ENCODE measurements at places on chromosomes 13 and 19.

GRCh38 chr19:39811064-39811463 is 22.9 kb downstream of the DYRK1B start:
- no peak for DNase-seq

GRCh38 chr19:16205205-16206045 is 7.7 kb downstream of the AP1M1 start:
- DNase-seq = peak; percentile 2

GRCh38 chr19:6736169-6736916 is 1.0 kb downstream of the GPR108 start:
- DNase-seq = peak; percentile 85

DNA sequence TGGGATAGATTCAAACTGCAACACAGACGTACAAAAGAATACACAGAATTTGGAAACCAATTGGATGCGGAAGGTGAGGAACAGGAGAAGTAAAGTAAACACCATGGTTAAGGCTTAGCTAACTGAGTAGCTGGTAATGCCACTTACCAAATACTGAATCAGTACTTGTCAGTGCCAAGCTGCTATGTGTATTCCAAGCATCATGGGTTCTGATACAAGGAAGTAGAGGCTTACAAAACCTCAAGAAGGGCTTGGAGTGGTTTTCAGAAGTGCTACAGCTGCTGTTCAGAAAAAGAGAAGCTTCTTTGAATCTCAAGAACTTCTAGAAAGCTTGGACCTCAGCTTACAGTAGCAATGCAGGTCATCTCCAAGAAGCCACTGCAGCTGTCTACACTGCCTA is 35.9 kb upstream of the DCT start:
- no peak for DNase-seq

DNA sequence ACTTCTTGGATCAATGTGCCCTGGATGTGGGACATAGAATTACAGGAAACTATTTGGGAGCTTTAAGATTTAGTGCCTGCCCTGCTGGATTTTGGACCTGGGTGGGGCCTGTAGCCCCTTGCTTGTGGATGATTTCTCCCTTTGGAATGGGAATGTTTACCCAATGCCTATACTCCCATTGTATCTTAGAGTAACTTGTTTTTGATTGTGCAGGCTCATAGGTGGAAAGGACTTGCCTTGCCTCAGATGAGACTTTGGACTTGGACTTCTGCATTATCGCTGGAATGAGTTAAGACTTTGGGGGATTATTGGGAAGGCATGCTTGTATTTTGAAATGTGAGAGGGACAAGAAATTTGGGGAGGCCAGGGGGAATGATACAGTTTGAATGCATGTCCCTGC is 13.5 kb downstream of the SLC15A1 start:
- no peak for DNase-seq

- no peak for DNase-seq
These were observed 107.2 kb downstream of the RAB20 start for GRCh38 chr13:110454227-110454859.

DNA sequence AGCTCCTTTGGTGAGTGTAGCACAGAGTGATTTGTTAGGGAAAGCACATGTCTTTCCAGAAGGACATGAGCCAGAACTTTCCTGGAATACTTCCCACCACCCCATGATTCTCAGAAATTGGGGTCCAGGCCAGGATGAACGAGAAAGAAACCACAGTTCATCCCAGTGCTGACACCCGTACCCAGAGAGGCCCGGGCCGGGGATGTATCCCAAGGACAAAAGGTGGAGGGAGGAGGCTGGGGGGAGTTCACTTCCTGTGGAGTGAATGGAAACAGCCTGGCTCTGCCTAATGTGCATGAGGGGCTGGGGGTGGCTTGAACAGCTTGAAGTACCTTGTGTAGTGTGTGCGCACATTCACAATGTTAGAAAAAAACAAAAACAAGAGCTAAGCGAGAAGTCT is 47.5 kb downstream of the CDADC1 start:
- DNase-seq = no peak

- DNase-seq = no peak
These were observed 506.6 kb downstream of the PCDH9 start for GRCh38 chr13:66723576-66723975.

DNA sequence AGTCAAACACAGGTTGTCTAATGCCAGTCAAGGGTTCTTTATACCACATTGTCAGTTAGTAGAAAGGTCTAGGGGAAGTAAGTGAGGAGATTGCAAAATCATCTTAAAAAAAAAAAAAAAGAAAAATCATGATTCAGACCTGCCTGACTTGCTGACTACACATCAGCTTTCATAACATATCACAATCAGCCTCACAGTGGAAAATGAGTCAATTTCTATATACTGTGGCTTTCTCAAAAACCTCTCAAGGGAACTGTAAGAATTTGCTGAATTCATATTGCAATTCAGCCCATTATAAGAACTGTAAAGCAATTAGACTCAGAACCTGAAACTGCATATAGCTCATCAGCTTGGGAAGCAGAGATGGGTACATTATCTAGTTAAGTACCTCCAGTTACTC is 75.3 kb upstream of the GPC6 start:
- no peak for DNase-seq

DNA sequence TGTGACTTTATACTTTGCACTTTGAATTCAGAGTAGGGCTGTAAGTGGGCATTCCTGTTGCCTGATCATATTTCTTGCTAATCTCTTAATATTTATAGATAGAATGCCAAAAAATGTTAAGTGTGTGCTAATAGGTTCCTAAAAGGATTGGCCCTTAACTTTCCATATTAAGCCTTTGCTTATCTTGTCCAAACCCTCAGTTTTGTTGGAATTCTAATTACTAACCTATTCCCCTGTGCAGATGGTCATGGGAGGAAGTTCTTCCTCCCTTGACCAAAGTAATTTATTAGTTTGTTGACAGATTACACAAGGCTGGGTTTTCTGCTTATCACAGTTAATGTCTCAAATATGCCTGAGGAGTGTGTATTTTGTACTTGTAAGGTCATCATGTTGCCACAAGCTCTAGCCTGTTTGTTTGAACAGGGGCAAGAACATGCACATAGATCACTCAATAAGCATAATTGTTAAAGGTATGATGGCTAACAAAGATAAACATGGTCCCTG is 541.1 kb upstream of the SPRY2 start:
- DNase-seq = no peak

DNA sequence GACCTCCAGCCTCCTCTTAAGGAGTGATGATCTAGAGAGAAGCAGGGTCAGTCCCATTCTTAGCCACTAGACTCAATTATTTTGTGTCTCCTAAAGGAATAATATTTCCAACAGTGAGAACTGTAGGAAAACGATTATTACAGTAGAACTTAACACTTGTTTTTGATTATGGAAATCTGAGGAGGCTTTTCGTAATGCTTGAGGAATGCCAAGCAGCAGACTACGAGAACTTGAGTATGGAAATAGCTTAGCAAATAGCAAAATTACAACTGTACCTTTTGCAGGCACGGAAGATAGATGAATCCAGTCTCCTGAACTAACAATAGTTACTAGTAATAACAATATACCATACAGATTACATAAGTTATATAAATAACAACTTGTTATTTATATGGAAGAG is 12.2 kb downstream of the BRD4 start:
- DNase-seq = no peak

DNA sequence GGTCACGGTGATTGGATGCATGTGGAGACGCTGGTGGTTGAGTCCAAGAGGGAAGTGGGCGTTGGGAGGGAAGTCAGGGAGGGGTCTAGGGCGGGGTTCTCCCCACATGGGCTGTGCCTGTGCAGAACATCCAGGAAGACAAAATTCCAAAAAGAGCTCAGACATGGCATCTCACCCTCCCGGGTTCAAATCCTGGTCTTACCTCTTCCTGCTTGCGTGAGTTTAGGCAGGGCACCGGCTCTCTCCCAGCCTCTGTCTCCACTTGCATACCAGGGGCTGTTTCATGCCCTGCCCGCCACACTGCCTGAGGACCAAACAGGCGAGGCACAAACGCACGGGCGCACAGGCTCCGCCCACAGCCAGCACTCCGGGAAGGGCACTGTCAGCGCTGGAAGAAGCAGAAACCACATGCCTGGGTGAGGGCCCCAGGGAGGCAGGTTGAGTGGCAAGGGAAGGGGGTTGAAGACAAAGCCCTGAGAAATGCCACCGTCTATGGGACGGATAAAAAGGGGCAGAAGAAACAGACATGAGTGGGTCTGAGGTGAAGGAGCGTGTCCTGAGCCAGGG is 123.6 kb upstream of the SOX1 start:
- DNase-seq = no peak

DNA sequence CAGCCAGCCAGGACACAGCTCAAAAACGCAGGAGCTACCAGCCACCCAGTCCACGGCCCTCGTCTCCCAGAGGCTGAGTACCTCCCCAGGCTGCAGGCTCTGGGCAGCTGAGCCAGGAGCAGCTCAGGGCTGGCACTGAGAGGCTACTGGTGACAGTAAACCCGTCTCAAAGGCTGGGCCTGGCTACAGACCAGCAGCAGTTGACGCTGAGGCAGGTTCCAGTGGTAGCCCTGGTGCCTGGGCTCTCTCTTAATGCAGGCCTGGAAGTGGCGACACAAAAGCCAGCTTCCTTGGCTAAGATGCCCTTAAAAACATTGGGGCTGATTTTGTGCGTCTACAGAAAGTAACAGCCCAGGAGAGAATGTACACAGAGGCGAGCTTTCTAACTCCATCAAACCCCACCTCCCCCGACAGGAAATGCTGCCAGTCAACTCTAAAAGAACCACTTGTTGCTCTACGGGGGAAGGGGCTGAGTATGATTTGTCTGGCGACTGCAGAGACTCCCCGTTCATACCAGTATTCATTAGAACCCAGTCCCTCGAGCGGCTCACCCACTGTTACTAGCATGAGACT is 126.3 kb downstream of the STK24 start:
- no peak for DNase-seq

DNA sequence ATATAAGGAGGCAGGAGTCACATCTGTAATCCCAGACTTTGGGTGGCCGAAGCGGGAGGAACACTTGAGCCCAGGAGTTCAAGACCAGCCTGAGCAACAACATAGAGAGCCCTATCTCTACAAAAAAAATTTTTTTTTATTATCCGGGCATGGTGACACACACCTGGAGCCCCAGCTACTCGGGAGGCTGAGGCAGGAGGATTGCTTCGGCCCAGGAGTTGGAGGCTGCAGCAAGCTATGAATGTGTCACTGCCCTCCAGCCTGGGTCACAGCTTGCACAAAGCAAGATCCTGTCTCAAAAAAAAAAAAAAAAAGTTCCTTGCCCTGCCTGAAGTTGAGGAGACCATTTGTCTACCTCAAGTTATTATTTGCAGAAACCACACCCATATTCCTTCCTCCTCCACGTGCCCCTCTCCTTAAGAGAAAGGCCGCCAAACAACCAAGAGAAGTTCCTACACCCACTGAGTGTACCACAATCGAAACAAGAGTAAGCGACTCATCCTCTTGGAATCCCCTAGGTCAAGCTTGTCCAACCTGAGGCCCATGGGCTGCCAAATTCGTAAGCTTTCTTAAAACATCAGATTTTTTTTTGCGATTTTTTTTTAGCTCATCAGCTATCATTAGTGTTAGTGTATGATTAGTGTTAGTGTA is 2.2 kb downstream of the ABCC4 start:
- DNase-seq = no peak

- DNase-seq = no peak
These were observed 528.3 kb upstream of the ATXN8OS start for GRCh38 chr13:69579351-69579750.

DNA sequence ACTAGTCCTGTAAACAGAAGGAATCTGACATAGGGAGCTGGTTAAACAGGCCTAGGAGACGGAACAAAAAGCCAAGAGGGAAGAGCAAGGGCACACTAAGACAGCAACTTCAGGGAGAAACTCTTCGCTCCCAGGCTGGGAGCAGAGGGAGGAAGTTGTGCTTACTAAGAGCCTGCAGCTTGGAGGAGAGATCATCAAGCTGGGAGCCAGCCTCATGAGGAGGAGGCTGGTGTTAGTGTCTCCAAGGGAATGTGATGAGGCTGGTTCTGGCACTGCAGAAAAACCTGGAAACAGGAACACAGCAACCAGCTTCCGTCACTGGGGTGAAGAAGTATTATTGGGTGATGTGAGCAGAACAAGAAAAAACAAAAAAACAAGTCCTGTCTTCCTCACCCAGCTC is 1027.3 kb downstream of the UQCRFS1 start:
- DNase-seq = no peak

DNA sequence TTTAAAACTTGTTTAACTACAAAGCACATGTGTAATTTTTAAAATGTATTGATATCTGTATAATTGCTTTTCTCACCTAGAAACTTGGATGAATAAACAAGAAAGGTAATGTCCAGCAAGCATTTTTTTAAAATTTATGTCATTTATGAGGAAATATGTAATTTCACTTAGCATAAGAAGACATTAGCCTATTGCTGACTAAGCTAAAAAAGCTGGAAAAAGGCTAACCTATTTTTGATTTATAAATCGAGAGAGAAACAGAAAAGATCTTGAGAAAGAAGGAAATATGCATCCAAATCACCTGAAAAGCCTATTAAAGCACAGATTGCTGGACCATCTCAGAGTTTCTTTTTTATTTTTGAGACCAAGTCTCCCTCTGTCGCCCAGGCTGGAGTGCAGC is 1181.3 kb downstream of the SLITRK1 start:
- DNase-seq = no peak

DNA sequence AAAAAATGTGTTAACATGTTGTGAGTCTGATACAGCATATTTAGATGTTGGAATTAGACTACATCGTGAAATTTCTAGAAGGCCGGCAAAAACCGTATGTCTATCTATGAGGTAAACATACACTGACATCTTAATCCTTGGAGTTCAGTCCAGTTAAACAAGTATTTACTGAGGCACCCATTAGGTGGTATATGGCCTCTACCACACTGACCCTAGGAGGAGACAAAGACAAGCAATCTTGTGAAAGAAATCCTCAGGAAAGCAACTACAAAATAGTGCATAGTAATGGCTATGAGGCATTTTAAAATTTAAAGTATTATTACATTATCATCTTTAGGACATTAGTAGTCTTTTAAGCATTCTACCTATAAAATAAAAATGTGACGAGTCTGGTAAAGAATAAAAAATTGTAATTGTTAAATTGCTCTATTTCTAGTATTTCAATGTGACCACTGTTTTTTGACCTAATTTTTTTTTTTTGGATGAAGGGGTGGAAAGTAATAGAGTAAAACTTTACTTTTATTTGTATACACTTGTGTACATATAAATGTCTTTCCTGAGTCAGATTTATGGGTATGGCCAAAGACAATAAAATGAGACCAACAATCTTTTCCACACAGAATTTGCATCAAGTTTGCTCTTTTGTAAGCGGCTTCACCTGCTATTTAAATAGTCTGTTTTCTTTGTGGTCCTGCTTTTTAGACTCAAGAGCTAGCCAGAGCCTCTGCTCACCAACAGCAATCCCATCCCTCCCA is 50.5 kb downstream of the KATNAL1 start:
- no peak for DNase-seq

- no peak for DNase-seq
These were observed 29.7 kb downstream of the BTBD2 start for GRCh38 chr19:1985588-1986356.

DNA sequence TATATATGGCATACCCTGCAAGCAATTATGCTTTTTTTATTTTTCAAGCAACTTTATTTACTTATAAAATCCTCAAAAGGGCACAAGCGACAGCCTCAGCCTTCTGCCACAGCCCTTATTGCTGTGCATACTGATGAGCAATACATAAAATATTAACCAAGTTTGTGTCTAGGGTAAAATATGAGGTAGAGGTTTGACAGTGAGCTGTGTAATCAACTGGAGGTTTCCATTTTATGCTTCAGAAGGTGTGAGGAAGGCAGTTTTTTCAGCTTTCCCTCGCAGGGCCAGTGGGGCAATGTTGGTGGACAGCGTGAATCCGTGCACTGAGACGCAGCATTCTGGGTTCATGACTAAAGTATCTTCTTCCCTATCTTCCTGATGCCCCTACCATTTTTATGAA is 310.4 kb downstream of the IRS2 start:
- DNase-seq = no peak

All from left colon (tissue), 2 donors.